Epithelial cell of alveolus of lung (primary cell): ENCODE measurements at places on chromosomes 12 and 14. TPM values are rescaled to one million over a fixed set of nuclear protein-coding genes. Genes with fewer than 3 reads are reported as not detected.

Gene RNASE7
- total RNA-seq: not detected in 2 replicates

Gene CLSTN3
- total RNA-seq: 20.7 and 29.7 TPM in 2 replicates

Gene SPIC
- total RNA-seq: not detected in 2 replicates

Gene AKAP3
- 0.26 and 5.2 TPM in 2 replicates for total RNA-seq

Gene ANO4
- 4.0 and 5.8 TPM in 2 replicates for total RNA-seq

Gene TAS2R19
- total RNA-seq: 0.40 TPM in 1 of 2 replicates, not detected in the other

Gene PRB2
- not detected in 2 replicates for total RNA-seq

Gene FAIM2
- total RNA-seq: 3.5 and 15.8 TPM in 2 replicates

Gene TTC6
- total RNA-seq: 0.13 TPM in 1 of 2 replicates, not detected in the other

Gene DPPA3
- not detected in 2 replicates for total RNA-seq

Gene MYO1H
- total RNA-seq: not detected in 2 replicates

Gene MYF6
- total RNA-seq: under 0.01 and 0.80 TPM in 2 replicates

Gene ADCY6
- 15.8 and 42.2 TPM in 2 replicates for total RNA-seq

Gene KRT74
- total RNA-seq: not detected in 2 replicates

Gene GPR135
- total RNA-seq: 1.0 and 2.6 TPM in 2 replicates

Gene SLCO1B1
- total RNA-seq: not detected in 2 replicates

Gene PRIMA1
- total RNA-seq: not detected in 2 replicates

Gene NAV3
- total RNA-seq: 26.0 and 42.5 TPM in 2 replicates

Gene PIWIL1
- not detected in 2 replicates for total RNA-seq

Gene MAGOHB
- 31.0 and 44.9 TPM in 2 replicates for total RNA-seq

Gene KRT73
- total RNA-seq: not detected in 2 replicates

Gene BORCS5
- total RNA-seq: 7.9 and 14.6 TPM in 2 replicates

Gene PLEK2
- total RNA-seq: 5.0 and 30.3 TPM in 2 replicates

Gene CIROP
- 0.88 TPM in 1 of 2 replicates, not detected in the other for total RNA-seq

Gene BMP4
- 14.6 and 117 TPM in 2 replicates for total RNA-seq

Gene SPTB
- not detected in 2 replicates for total RNA-seq

Gene LRTM2
- not detected in 2 replicates for total RNA-seq

Gene ENDOU
- not detected in 2 replicates for total RNA-seq

Gene GSKIP
- total RNA-seq: 16.1 and 23.0 TPM in 2 replicates

Gene KHNYN
- total RNA-seq: 33.4 TPM in 2 replicates

Gene SLC6A13
- 2.0 TPM in 1 of 2 replicates, not detected in the other for total RNA-seq

Gene CRACR2A
- total RNA-seq: 0.80 and 4.5 TPM in 2 replicates

Gene CNTN1
- 1.7 TPM in 1 of 2 replicates, not detected in the other for total RNA-seq

Gene TCP11L2
- 12.4 and 25.3 TPM in 2 replicates for total RNA-seq

Gene NANOG
- not detected in 2 replicates for total RNA-seq

Gene TMEM63C
- total RNA-seq: 0.65 TPM in 1 of 2 replicates, not detected in the other

Gene ALDH1L2
- total RNA-seq: 35.3 and 39.6 TPM in 2 replicates

Gene PRPF39
- total RNA-seq: 9.3 and 15.3 TPM in 2 replicates

Gene DLK1
- 1.7 TPM in 1 of 2 replicates, not detected in the other for total RNA-seq

Gene SLC25A47
- 0.48 TPM in 1 of 2 replicates, not detected in the other for total RNA-seq

Gene SOAT2
- 0.48 TPM in 1 of 2 replicates, not detected in the other for total RNA-seq

Gene ARG2
- 0.16 and 2.7 TPM in 2 replicates for total RNA-seq

Gene AKAP6
- total RNA-seq: 0.39 and 19.8 TPM in 2 replicates

Gene IGF1
- 0.13 and 0.40 TPM in 2 replicates for total RNA-seq

Gene NINJ2
- total RNA-seq: 1.8 and 2.5 TPM in 2 replicates

Gene KCNA5
- not detected in 2 replicates for total RNA-seq
